Dermis microvascular lymphatic vessel endothelial cell (primary cell): ENCODE measurements at places on chromosomes 16 and 17.
A peak's percentile ranks its signal among the peaks of the same experiment; 100 is the strongest.

- DNase-seq: no peak
Observed at GRCh38 chr17:42691021-42691545, 8.8 kb downstream of the CNTNAP1 start.

DNA sequence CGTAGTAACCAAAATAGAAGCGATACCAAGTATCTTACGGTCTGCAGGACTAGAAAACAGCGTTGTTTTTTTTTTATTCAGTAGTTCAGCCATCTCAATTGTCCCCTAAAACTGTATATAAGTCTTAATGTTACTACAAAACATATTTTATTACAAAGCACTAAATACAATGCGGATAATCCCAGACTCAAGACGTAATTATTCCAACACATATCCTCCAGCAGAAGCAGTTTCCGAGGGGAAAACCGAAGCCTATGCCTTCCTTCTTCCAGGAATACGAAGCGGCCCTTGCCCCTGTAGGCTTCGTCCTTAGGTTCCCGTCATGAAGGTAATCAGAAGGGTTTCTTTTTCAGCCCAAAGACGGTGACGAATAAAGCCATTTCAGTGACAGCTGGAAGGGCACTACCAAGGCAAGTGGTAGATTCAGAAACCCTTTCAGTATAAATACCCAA, 2.3 kb downstream of the TMEM107 start:
- no peak for DNase-seq

GRCh38 chr17:77200711-77201110, 59.9 kb downstream of the SEC14L1 start:
- DNase-seq: peak; percentile 76

GRCh38 chr17:20967776-20968175, 75.0 kb downstream of the USP22 start:
- no peak for DNase-seq

DNA sequence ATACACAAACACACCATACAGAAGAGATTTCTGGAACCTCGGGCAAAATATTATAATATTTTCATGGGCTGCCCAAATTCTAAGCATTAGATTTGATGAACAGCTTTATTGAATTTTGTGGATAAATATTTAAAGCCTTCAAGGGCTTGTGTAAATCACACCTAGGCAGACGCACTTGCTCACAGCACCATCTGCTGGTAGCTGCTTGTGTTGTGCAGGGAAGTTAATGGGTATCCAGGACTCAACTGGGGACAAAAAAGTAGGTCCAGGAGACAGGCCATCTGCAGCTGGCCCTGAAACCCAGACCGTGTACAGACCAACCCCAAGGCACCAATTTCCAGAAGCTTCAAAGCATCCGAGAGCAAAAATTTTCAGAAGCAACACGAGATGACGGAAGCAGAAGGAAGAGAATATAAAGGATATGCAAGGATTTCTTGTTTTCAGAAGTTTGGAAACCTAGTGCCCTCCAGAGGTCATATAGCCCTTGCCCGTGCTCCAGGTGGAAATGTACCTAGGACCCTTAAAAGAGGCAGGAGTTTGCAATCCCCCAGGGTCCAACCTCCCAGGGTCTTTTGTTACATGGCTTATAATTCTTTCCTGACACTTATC, 140.0 kb downstream of the CHD9NB start:
- peak; percentile 75 for DNase-seq

GRCh38 chr17:61575352-61575975, 15.6 kb downstream of the NACA2 start:
- DNase-seq: no peak

GRCh38 chr17:57166803-57167202, 81.8 kb downstream of the AKAP1 start:
- DNase-seq: no peak

GRCh38 chr17:59737324-59737723, 29.9 kb downstream of the VMP1 start:
- DNase-seq: no peak

DNA sequence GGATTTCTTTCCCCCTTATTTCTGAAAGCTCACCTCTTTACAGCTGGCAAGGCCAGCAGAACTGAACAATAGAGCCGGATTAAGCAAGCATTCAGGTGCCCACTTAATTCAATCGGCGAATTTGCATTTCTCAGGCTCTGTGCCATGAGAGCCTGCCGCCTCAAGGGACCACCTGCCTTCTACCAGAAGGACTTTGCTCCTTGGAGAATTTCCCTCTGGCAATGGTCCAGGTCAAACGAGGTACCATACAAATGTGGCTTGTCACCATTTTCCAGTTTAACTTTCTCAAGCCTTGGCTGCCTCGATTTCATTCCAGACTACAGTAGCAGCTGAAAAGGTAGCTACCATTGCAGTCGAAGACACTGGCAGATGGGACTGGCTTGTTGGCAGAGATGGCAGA, 534.0 kb downstream of the MAF start:
- DNase-seq: no peak

DNA sequence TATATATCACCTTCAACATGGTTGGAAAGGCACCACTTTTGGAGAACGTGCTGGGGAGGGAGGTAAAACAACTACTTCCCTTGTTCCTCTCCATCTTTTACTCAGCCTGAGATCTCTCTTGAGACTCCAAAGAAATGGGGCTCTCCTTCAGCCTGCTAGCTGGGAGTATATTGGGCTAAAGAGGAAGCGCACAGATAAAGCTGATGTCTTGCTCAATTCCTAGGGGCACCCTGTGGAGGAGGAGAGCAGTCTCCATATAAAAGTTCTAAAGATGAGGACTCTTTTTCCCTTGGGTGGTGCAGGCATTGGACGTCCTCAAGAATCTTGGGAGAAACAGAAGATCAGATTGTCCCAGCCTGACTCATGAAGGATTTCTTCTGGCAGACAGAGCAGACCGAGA, 4.6 kb upstream of the ETV4 start:
- no peak for DNase-seq

GRCh38 chr16:89476811-89477261, 13.5 kb downstream of the ANKRD11 start:
- DNase-seq: no peak

GRCh38 chr16:15961571-15962090, 12.2 kb downstream of the ABCC1 start:
- DNase-seq: no peak

DNA sequence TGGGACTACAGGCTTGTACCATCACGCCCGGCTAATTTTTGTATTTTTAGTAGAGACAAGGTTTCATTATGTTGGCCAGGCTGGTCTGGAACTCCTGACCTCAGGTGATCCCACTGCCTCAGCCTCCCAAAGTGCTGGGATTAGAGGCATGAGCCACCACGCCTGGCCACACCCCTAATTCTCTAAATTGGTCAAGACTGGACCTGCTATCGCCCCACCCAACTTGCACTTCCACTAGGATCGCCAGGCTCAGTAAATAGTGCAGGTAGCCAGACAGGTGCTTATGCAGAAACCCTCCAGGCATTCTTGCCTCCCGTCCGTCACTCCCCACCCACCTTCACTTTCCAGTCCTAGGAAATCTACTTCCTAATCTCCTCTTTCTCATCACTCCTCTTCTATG, 481.4 kb upstream of the EEF2KMT start:
- no peak for DNase-seq
